ENCODE measurements at places on chromosomes 1 and 21.

GRCh38 chr1:178066908-178067614, 26.8 kb upstream of the RASAL2 start:
- no peak for DNase-seq

GRCh38 chr1:93714356-93714755, 32.7 kb upstream of the BCAR3 start:
- no peak for DNase-seq

- DNase-seq, result no peak
Observed at GRCh38 chr1:117631359-117632160, 25.7 kb downstream of the TENT5C start.

GRCh38 chr1:3135744-3136455, 66.9 kb downstream of the PRDM16 start:
- DNase-seq, result no peak

DNA sequence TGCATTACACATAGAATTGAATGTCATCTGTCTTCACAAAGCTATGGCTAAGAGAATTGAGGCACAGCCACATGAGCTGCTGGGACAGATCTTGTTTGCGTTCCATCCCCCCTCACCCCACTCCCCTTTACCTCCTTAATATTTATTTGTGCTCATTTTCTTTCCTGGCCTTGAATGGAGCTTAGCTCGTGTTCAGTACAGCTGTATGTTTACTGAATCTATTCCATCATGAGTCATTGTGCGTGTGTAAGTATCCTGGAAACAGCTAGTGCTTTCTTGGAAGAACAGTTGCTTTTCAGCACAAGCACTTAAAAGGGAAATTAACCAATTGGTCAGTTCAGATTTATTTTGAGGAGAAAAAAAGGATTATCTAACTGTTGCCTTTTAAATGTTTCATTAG, 14.7 kb downstream of the PROX1 start:
- no peak for DNase-seq

- DNase-seq, result no peak
Observed at GRCh38 chr1:118488787-118489186, 303.8 kb upstream of the SPAG17 start.

- DNase-seq, result no peak
Observed at GRCh38 chr1:65425697-65426096, 5.2 kb downstream of the LEPR start.

- DNase-seq, result no peak
Observed at GRCh38 chr1:200022239-200022804, 5.2 kb upstream of the NR5A2 start.

- no peak for DNase-seq
Observed at GRCh38 chr1:94992161-94992560, 65.3 kb upstream of the CNN3 start.

DNA sequence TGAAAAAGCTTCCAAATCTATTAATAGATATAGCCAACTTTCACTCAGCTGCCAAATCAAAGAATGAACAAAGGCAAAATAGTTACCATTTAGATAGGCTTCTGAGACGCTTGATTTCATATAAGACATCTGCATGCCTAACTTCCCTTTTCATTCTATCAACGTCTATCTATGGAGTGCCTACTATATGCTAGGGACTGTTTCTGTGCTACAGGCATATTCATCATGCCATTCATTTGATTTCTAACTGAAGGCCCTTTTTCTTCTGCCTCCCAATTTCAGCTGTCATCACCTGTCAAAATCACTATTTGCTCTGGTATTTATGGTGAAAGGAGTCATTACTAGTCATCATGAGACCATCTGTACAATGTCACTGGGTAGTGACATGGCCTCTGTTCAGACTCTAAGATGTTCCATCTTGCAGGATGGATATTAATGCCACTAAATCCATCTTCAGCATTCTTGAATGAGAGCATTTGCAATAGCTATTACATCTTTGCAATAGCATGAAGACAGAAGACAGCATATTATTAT, 4.3 kb upstream of the KRTAP13-1 start:
- DNase-seq, result no peak

DNA sequence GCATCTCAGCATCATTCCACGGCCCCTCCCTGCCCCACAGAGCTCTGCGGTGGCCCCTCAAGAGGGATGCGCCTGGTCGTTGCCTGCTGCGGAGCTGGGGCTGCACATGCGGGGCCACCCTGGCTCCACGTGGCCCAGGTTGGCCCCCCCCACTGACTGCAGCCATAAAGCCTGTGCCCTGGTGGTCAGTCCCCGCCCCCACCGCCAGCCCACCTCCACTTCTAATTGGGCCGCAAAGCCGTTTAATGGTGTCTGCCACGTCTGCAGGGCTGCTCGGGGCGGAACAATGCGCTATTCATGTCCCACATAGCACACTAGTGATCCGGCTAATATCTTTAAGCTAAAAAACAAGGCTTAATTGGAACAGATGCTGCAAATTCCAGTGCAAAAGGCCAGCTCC, 33.5 kb upstream of the ACTRT2 start:
- DNase-seq, result no peak

DNA sequence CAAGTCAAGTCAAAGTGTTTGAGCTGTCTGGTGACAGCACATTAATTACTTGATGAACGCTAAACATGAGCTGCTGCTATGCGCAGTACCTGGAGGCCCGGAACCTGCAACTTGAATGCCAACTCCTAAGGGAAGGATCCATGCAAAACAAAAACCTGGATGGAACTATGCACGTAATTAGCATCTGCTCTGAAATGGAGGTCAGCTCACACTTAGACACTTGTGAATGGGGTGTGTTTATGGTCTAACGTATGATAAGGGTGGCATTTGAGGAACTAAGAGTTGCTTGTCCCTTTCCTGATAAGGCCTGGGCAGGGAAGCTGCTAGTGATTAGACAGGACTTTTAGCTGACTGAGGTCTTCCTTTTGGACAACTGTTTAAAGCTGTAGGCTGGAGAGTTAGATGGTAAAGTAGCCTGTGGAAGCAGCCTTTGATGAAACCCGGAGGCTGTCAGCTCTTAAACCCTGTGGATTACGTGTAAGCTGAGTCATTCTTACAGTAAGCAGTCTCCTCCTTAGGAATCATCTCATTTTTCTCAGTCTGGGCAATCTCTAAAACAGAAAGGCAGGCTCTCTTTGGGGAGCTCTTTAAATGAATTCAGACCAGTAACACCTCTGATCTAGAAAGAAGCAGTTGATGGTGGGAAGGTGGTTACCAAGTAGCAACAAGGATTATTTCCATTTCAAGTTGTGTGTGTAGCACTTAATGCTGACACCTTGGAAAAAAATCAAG, 6.8 kb downstream of the TENT5C start:
- DNase-seq, result no peak

DNA sequence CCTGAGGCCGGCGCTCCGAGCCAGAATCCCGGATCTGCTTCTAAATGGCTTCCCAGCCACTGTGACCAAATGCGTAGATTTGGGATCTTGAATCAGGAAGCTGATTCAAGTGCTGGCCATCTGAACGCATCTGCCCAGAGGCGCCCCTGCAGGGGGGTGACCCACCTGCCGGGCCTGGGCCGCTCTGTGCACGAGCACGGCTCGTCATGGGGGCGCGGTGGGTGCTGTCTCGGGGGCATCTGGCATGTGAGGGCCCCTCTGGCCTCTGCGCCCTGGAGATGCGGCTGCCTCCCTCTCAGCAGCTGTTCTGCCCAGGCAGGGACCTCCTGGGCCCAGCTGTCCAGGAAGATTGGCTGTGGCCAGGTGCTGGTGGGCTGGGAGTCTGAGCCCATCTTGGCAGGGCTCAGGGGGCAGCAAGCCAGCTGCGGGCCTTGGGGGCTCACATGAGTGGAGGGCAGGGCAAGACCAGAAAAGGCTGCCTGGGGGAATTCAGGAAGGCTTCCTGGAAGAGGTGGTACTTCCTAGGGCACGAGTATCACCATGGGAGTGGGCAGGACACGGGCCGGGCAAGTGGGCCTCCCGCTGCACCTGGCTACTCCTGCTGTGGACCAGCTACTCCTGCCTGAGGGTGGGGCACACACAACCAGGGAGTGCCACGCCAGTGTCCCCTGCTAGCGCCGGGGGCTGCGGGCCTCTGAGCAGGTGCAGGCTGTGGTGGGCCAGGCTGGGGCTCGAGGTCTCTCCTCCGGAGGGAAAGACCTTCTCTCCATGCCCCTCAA, 25.1 kb downstream of the PLCH2 start:
- no peak for DNase-seq

DNA sequence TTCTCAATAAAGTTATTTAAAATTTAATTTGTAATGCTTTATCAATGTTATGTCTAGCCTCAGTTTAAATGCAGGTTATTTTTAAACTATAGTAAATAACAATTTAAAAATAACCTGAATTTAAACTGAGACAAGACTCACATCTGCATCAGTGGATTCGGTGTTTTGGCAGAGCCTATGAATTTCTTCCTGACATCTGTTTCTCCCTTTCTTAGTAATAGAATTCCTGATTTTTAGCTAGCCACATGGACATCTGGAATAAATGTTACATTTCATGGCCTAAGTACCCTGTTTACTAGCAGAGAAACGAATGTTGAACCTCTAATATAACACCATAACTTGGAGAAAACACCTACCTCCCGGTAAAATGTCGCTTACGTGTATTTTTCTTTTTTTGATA, 1141.6 kb upstream of the ADGRL2 start:
- DNase-seq, result no peak

GRCh38 chr1:92968138-92969032, 7.1 kb upstream of the DIPK1A start:
- no peak for DNase-seq

DNA sequence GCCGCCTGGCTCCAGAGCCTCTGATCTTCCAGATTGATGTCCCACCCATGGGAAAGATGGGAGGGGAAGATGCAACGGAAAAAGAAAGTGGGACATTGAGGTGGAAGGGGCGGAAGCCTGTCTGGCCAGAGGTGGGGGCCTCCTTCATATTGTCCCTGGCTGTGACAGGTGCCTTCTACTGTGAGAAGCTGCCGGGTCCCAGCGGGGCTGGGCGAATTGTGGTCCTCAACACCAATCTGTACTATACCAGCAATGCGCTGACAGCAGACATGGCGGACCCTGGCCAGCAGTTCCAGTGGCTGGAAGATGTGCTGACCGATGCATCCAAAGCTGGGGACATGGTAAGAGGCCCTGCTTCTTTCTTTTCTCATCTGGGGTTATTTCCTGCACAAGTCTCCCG, 5.6 kb upstream of the XKR8 start:
- no peak for DNase-seq

- no peak for DNase-seq
Observed at GRCh38 chr1:115705085-115705951, 63.2 kb downstream of the CASQ2 start.

- no peak for DNase-seq
Observed at GRCh38 chr1:7388488-7389185, 382.5 kb upstream of the VAMP3 start.

DNA sequence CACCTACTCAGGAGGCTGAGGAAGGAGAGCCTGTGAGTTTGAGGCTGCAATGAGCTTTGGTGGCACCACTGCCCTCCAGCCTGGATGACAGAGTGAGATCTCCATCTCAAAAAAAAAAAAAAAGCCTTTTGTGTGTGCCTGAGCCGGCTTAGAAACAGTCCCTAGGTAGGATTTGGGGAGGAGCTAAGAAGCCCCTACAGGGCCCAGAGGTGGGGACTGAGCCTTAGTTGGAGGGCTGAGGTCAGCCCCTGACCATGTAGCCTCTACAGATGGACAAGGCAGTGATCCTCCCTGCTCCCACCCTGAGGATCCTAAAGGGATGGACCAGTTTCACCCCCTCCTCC, 2.5 kb downstream of the ADAMTSL4 start:
- no peak for DNase-seq

Data from stimulated activated CD8-positive, alpha-beta memory T cell treated with anti-CD3 and anti-CD28 coated beads, Interleukin-15, amount 100 ng/mL, for 4 hours (primary cell).